AML-193 (cell line): ENCODE measurements at places on chromosomes 12 and 14.

- no peak for DNase-seq
Observed at GRCh38 chr14:88515499-88516221, 39.1 kb downstream of the PTPN21 start.

DNA sequence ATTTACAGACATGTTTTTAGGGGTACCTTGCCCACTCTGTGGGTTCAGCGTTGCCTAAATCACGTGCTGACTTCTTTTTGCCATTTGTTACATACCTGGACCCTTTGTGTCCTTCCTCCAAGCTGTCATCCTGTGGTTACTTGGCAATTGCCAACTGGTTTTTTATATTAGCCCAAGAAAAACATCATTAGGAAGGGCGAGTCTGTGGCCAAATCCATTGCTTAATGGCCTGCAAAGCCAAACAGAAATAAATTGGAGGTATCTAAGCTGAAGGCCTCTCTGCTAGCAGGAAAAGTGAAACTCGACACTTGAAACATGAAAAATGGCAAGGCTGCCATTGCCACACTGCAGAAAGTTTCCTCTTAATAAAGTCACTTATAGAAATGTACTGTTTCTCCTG is 190.4 kb downstream of the NUAK1 start:
- no peak for DNase-seq

- DNase-seq, result no peak
Observed at GRCh38 chr14:74956280-74957072, 1.1 kb upstream of the PGF start.

DNA sequence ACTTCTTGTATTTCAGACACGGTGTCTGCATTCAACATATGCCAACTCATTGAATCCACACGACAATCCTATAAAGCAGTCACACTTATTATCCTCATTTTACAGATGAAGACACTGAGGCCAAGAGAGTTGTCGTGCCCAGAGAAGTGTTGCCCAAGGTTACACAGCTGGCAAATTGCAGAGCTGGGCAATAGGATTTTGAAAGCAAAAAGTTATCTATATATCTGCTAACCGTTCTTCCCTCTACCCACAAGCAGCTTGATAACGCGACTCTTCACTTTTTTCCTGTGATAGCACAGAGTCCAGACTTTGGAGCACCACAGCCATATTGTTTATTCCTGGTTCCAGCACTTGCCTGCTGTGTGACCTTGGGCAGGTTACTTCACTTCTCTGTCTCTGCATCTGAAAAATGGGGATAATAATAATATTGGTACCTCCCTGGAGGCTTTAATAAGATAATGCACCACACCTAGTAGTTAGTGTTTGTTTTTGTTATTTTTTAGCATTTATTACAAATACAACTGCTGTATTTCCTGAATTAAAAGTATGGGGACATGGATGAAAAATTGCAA is 82.2 kb downstream of the CHST11 start:
- DNase-seq, result no peak
